Amygdala (tissue), 56 donors: ENCODE measurements at places on chromosomes 2 and 18.

GRCh38 chr2:43212216-43212835, 14.1 kb downstream of the ZFP36L2 start:
- DNase-seq = no peak

- DNase-seq = no peak
Observed at GRCh38 chr2:195055996-195056395, 601.0 kb upstream of the SLC39A10 start.

DNA sequence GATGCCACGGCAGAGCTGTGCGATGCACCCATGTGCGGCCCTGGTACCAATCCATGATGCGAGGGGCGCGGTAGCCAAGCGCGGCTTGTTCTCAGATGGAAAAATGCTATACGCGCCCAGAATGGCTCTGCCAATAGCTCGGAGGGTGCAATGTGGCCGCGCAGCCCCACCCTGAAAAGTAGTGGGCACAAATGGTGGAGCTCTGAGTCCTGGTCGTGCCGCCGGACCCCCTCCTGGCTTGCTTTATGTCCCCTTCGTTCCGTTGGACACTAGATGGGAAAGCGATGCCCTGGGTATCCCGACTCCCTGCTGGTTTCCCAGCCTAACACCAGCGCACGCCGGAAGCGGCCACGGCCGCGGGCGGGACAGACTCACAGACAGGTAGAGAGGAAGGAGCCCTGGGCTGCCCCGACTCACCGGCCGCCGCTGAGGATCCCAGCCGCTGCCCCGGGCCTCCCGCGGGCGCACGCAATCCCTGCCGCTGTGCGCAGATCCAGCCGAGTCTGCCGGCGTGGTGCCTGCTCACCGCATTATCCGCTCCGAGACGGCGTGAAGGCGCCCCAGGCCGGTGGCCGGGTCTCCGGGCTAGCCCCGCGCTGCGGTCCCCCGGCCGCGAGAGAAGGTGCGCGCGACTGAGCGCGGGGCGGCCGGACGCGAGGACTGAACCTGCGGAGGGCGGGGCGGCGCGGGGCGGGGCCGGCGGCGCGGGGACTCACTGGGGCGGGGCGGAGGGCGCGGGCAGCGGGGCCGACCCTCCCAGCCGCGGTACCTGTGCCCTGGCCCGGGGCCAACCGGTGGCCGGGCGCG, at the start of gene CDC42EP3:
TSS of gene CDC42EP3 (minus strand) at position 634 of the 807 bp plus-strand sequence. CDS start 25,055 bp downstream, outside the sequence.
- DNase-seq = no peak

- DNase-seq = no peak
Observed at GRCh38 chr18:22639561-22639960, 221.8 kb upstream of the CTAGE1 start.

- no peak for DNase-seq
Observed at GRCh38 chr18:56645415-56646016, 5.6 kb upstream of the WDR7 start.

- DNase-seq = no peak
Observed at GRCh38 chr2:202201220-202202160, 36.9 kb downstream of the SUMO1 start.

DNA sequence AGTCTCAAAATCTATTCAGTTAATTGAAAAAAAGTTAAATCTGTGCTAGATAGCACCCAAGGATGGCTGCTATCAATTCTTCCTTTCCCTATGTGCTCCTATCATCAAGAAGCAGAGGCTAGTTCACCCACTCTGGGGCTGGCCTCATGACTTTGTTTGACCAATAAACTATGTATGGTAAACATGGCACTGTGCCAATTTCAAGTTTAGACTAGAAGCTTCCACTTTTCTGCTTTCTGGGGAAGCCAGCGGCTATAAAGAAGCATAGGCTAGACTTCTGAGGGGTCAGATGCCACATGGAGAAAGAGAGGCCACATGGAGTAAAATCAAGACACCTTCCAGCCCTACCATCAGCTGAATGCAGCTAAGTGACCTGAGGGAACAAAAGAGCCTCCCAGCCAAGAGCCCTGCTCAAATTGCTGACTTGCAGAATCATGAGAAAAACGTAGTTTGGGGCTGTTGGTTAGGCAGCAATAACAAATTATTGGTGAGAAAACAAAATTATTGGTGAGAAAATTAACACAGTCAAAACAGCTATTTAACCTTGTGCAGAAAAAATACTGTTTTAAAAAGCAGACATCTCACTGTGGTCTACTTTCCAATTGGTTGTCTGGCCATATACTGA, 86.5 kb upstream of the SLC14A2 start:
- DNase-seq = no peak
